ENCODE measurements at places on chromosomes 11 and 22.

GRCh38 chr11:50077526-50077925, 44.9 kb downstream of the OR4C45 start:
- DNase-seq: no peak

DNA sequence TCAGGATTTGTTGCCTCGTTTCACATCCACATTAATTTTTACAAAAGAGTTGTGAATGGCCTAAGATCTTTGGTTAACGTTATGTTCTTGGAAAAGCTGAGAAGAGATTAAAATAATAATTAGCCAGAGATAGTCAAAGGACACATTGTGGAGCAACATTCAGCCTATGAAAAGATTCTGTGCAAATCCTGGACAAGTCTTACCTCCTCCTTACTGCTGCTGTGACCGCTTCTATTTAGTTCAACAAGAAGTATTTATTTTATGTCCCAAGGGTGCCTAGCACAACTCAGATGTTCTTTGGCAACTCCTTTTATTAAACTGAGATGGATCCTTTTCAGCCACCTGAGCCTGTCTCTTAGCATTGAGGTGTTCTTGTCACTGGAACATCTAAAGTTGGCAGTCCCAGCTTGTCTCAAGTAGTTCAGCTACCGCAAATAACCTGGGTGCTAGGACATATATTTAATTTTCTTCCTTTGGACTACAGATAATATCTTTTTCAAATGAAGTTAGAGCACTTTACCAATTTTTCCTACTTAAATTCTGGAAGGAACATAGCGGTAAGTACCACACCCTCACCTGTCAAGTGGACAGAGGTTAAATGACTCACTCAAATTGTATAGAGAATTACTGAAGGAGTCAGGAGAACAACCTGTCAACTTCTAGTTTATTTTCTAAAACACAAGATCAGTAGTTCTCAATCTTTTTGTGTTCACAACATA, 80.5 kb upstream of the CHRM4 start:
- no peak for DNase-seq

DNA sequence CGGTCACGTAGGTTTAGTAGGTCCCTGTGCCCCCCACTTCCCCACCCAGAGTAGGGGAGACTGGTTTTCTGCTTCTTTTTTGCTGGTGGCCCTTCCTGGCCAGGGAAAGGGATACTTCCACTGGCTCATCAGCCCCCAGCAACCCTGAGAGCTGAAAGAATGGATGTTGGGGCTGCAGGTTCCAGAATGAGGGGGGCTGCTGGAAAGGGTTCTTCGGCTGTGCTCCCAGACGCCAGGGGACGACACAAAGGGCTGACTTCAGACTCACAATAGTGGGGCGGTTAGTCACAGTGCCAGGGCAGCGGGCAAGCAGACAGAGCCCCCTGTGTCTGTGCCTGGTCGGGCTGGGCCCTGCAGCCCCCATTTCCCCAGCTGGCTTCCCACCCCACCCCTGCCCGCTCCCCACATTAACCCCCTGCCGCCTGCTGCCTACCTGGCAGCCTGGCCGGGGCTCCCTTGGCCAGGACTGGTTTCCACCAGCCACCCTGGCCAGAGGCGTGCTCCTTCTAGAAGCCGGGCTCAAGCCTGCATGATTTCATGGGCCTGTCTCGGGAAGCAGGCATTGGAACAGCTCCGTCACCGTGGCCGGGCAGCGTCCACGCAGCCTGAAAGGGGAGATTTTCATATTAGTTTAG, 79.1 kb upstream of the WNT7B start:
- DNase-seq: no peak

- no peak for DNase-seq
Observed at GRCh38 chr11:9569588-9570164, 3.8 kb upstream of the WEE1 start.

DNA sequence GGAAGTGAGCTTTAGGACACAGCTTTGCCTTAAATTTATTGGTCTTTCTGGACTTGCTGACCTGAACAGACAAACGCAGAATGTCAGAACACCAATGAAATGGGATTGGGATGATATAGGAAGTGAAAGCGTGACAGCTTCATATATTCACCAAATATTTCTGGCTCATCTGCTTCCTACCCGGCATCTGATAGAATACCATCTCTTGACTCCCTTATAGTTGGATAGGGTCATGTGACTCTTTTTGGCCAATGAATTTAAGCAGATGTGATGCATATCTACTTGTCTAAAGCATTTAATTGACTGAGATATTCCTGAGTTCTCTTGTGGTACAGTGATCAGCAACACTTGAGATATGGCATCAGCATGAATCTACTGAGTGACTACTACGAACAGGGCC, 2.5 kb upstream of the CAPRIN1 start:
- DNase-seq: no peak

GRCh38 chr22:21444701-21445436, 22.3 kb upstream of the TMEM191C start:
- no peak for DNase-seq

DNA sequence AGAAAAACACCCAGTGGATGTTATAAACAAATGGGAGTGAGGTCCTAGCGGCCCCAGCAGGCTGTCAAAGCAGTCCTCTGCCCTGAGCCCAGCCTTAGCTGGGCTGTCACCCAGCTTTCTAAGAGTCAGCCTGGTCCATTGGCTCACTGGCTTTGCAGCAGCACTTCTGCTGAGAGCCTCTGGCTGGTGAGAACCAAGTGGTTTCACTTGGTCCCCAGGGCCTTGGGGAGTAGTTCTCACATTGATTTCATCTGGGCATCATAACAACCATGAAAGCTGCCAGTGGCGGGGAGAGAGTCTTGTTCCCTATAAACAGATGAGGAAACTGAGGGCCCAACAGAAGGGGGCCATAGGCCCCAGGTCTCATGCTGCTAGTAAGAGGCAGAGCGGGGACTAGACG, 11.4 kb downstream of the SEC14L6 start:
- no peak for DNase-seq

- no peak for DNase-seq
Observed at GRCh38 chr22:47837703-47838102, 1075.3 kb downstream of the TBC1D22A start.

DNA sequence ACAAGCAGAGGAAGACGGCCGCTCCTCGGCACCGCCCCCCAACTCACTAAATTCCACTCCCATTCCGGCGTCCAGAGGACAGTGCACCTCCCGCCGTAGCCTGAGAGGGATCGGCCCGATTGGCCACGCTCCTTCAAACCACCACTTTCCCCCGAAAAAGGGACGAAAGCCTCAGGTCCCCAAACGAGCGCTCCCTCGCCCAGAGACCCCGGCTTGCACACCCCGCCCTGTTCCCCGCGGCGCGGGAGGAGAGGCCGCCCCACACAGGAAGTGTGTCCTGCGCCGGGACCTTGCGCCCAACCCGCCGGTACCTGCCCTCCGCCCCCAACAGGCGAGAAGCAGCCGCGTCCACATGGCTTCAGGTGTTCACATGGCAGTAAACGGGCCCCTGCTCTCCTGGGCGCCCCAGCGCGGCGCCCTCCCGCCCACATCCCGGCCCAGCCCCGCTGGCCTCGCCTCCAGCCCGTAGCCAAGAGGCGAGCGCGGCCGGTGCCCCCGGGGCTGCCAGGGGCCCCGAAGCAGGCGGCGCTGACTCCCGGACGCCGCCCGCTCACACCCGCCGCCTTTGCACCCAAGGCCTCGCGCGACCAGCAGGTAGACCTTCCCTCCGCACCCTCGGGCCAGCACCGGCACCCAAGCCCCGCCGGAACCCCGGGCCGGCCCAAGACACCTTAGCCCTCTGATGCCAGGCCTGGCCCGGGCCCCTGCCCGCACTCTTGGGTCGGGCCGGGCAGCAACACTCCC, 849 bp downstream of the TCF20 start:
- DNase-seq: peak; percentile 84

- no peak for DNase-seq
Observed at GRCh38 chr22:48751539-48752437, 1075.9 kb downstream of the BRD1 start.

DNA sequence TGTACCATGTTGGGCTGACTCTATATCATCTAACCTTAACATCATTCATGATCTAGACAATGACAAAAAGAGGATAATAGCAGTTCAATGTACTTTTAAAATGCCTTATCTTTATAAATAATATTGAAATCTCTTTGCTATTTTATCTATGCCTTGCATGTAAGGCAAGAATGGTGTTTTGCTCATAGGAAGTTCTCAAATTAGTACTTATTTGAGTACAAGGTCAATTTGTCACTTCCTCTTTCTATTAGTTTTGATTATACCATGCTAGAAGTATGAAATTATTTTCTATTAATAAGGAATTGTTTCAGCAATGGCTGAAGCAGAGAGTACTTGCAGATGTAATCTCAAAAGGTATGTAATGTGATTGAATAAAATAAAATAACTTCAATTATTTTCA, 1285.4 kb upstream of the TENM4 start:
- DNase-seq: no peak

DNA sequence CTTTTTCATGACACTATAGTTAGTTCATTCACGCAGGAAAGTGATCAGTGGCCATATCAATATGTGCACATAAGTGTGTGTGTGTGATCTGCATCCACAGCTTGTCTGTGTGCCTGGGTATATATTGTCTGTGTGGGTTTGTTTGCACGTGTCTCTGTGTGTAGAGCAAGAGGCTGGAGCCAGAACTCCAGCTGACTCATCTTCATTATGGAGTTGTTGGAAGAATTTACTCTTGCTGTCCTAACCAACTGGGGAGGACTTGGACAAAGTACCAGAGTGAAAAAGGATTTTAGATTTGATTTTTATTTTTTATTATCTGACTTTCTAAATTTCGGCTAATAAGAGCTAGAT, 63.9 kb downstream of the TP53I11 start:
- no peak for DNase-seq

DNA sequence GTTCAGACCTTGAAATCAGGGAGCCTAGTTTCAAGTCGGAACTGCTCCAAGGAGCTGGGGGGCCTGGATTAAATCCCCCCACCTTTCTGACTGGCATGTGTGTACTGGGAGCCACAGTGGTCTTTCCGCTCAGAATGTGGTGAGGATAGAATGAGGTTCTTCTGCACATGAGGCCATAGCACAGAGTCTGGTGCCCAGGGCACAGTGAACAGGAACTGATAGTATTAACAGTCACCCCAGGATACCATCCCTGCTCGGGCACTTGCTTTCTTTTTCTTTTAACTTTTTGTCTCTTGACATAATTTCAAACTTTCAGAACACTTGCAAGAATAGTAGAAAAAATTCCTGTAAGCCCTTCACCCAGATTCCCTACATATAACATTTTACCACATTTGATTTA, 28.8 kb downstream of the LMO1 start:
- DNase-seq: no peak

GRCh38 chr11:114115451-114115928, 56.0 kb downstream of the ZBTB16 start:
- DNase-seq: no peak

DNA sequence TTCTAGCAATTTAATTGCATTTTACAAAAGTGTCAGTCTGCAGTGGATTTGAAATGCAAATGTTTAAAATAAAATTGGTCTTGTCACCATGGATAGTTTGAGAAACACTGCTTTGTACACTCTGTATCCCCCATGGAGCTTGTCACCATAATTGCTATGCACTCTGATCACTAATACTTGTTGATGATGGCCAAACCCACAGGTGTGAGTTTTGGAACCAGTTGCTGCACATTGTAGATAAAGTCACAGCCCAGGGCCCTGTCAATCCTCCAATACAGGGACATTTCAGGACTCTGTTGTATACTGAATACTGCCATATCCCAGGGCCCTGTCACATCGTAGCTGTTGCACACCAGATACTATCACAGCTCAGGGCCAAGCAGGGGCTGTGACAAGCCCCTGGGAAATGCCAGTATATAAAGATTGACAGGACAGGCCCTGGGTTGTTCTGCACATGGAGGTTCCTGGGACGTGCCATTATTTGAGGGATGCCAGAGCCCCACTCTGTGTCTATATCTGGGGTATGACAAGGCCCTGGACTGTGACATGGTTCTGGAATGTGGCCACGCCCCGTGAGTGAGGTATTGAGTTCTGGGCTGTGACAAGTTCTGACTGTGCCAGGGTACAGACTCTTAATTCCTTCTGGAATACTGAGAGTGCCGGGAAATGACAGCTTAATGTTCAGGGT, 27.9 kb upstream of the SMPD1 start:
- DNase-seq: no peak

GRCh38 chr11:44862558-44863101, 88.1 kb downstream of the TP53I11 start:
- DNase-seq: no peak

GRCh38 chr11:122727101-122727929, 71.8 kb downstream of the UBASH3B start:
- peak; percentile 47 for DNase-seq

DNA sequence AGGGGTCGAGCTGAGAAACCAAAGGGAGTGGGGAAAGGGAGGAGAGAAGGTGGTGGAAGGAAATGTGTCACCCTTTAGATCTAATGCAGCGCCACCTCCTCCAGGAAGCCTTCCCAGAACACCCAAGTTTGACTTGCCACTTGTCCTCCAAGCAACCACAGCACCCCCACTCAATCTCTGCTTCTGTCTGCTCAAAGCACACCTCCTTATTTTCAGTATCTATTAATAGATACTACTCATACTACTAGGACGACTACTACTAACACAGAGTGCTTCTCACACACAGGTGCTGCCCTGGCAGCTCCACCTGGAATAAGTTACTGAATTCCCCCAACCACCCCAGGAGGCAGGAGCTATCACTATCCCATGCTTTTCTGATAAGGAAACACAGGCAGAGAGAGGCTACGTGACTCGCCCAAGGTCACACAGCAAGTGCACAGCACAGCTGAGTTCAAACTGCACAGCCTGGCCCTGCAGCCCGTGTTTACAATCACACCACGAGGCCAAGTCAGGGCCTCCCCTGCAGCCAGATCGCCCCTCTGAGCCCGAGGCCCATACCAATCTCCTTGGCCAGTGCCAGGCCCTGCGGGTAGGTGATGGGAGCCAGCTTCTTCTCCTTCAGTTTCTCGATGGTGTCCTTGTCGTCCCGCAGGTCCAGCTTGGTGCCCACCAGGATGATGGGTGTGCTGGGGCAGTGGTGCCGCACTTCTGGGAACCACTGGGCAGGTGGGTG, 13.2 kb downstream of the RAC2 start:
- DNase-seq: peak; percentile 52

- no peak for DNase-seq
Observed at GRCh38 chr11:73388265-73389133, 12.3 kb downstream of the RELT start.

- DNase-seq: no peak
Observed at GRCh38 chr11:64858467-64859263, 14.2 kb upstream of the CDC42BPG start.

- no peak for DNase-seq
Observed at GRCh38 chr11:28969832-28970231, 861.6 kb downstream of the METTL15 start.

GRCh38 chr11:43508511-43508918, 149.8 kb downstream of the TTC17 start:
- no peak for DNase-seq

GRCh38 chr11:15367695-15368094, 253.0 kb downstream of the INSC start:
- no peak for DNase-seq
